ENCODE measurements at places on chromosomes 7 and 10.

- no peak for DNase-seq
Measured at GRCh38 chr7:22481726-22482125, 18.3 kb downstream of the STEAP1B start.

GRCh38 chr10:46033602-46034011 lies 3.2 kb upstream of the NCOA4 start:
- no peak for DNase-seq

GRCh38 chr7:25861601-25862260 lies 290.3 kb upstream of the NFE2L3 start:
- no peak for DNase-seq

GRCh38 chr7:116122972-116123595 lies 87.3 kb upstream of the TES start:
- DNase-seq = no peak

DNA sequence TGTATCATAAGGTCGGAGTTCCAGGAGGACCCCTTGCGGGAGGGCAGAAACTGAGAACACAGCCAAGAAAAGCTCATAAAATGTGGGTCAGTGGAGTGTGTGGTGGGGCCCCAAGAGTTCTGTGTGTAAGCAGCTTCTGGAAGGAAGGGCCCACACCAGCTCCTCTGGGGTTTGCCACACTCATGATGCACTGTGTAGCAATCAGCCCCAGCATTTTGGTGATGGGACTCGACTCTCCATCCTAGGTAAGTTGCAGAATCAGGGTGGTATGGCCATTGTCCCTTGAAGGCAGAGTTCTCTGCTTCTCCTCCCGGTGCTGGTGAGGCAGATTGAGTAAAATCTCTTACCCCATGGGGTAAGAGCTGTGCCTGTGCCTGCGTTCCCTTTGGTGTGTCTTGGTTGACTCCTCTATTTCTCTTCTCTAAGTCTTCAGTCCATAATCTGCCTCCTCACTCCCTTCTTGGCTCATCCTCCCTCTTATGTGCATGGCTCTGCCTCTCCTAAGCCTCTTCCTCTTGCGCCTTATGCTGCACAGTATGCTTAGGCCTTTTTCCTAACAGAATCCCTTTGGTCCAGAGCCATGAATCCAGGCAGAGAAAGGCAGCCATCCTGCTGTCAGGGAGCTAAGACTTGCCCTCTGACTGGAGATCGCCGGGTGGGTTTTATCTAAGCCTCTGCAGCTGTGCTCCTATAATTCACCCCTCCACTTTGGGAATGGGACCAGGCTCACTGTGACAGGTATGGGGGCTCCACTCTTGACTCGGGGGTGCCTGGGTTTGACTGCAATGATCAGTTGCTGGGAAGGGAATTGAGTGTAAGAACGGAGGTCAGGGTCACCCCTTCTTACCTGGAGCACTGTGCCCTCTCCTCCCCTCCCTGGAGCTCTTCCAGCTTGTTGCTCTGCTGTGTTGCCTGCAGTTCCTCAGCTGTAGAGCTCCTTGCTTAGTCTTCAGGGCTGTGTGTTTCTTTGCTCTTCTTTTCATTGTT lies 17.8 kb downstream of the PRSS2 start:
- DNase-seq = no peak

GRCh38 chr7:38060116-38060515 lies 117.9 kb upstream of the STARD3NL start:
- no peak for DNase-seq

GRCh38 chr7:44330331-44330730 lies 4.9 kb upstream of the CAMK2B start:
- no peak for DNase-seq

DNA sequence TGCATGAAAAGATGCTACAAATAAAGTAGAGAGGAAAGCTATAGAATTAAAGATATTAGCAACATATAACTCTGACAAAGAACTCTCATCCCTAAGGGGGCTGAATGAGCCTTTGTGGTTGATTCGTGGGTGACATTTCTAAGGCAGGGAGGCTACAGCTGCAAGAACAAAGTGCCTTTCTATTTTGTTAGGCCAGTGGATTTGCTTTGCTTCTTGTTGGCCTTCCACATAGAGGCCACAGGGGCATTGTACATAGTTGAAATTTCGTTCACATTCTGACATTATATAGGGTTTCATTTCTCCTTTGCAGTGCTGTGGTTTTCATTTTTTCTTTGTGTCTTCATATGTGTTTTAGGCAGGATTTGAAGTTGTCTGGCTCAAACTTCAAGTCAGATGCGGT lies 819.2 kb upstream of the C7orf33 start:
- no peak for DNase-seq
